ENCODE measurements at places on chromosomes 3 and 15.

DNA sequence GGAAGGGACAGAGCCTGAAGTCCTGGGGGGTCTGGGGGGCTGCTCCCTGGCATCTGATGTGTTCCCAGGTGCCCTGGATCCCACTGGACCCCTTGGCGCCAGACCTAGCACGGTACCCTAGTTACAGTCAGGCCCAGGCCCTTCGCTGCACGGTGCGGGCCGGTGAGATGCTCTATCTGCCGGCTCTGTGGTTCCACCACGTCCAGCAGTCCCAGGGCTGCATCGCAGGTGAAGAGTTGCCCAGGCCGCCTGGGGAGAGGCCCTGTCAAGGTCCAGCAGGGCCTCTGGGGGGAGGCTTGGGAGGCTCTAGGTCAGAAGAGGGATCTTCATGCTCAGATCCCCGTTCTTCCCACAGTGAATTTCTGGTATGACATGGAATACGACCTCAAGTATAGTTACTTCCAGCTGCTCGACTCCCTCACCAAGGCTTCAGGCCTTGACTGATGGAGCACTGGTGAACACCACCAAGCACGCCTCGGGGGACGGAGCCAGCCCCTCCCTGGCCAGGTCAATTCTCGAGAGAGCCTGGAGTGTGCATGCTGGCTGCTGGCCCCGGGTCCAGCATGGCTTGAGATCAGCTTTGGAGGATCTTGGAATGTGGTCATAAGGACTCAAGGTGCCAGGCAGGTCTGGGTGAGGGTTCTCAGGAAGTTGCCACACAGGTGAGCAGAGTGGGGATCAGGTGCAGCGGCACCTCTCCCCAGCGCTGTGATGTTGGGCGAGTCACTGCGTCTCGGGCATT lies 1.8 kb upstream of the PLA2G4B start:
- DNase-seq, result no peak

- DNase-seq, result no peak
Observed at GRCh38 chr3:157300981-157301663, 135.5 kb upstream of the PTX3 start.

DNA sequence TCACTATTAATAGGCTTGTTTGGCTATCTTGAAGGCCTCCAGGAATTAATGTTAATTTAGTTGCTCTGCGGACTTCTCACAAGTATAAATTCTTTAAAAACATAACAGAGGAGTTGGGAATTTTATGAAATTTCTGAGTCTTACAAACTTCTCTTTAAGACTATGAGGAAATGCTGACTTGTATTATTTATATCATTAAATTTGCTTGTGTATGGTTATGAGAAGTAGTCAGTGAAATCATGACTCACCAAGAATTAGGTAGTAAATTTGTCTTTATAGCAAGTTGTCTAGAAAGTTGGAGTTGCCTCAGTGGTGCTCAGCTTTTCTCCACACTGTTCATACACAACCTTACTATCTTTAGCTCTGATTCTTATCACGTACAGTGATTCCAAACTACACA lies 26.5 kb downstream of the PHLDB2 start:
- no peak for DNase-seq

DNA sequence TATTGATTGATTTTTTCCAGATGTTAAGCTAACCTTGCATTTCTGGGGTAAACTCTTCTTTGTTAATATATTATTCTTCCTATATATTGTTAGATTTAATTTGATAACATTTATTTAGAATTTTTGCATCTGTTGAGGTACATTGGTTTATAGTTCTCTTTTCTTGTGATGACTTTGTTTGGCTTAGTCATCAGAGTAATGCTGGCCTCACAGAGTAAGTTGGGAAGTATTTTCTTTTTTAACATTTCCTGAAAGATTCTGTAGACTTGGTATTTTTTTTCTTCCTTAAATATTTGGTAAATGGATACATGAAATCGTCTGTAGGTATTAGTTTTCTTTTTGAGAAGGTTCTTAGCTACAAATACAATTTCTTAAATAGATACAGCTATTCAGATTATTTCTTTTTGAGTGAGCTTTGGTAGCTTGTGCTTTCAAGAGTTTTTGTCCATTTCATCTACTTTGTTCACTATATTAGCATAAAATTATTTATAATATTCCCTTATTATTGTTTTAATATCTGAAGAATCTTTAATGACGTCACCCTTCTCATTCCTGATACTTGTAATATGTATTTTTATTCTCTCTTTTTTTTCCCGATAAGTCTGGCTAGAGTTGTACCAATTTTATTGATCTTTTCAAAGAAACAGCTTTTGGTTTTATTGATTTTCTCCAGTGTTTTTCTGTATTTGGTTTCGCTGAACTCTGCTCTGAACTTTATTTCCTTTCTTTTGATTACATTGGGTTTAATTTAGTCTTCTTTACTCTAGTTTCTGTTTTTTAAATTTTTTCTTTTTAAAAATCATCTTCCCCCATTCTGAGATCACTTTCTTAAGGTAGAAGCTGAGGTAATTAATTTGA lies 6.5 kb upstream of the HPS3 start:
- peak; percentile 2 for DNase-seq

DNA sequence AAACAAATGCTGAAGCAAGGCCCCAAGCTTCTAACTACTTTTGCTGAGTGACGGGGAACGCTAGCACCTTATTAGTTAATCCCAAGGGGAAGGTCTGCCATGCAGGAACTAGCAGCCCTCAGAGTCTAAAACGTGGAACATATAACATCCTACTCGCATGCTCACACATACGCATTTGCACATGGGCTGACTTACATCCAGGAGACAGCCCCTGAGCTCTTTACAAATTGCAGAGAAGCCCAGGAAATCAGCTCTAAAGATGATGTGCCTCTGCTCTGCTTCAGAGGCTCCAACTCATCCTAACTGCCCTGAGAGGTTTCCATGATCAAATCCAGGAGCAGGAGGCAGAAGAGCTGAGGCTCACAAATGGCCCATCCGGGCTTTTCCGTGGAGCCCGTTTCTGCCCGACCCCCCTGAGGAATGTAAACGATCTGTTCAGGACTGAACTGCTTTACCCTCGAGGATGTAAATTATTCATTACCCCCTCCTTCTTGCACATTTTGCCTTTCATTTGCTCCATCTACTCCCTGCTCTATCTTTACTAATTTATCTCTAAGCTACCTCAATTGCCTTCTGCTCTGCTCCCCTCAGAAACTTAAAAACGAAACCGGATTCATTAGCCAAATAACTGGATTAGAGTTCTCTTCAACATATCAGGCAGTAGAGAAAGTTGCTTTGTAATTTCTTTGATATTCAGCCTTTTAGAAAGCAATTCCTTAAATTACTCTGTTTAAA lies 141.9 kb upstream of the CCDC54 start:
- DNase-seq, result peak; percentile 39

All from fibroblast of skin of right quadriceps (primary cell).